Cardiac atrium fibroblast (primary cell): ENCODE measurements at places on chromosomes 1 and 21. TPM values are rescaled to one million over a fixed set of nuclear protein-coding genes. Genes with fewer than 3 reads are reported as not detected.

The MAP3K6 gene
- 27.4 and 33.0 TPM in 2 replicates for total RNA-seq

The GJA9 gene
- not detected in 2 replicates for total RNA-seq

The PEAR1 gene
- 16.7 and 19.3 TPM in 2 replicates for total RNA-seq

The KRTAP13-2 gene
- not detected in 2 replicates for total RNA-seq

The SH2D2A gene
- 0.18 TPM in 1 of 2 replicates, not detected in the other for total RNA-seq

The CD244 gene
- 0.65 TPM in 1 of 2 replicates, not detected in the other for total RNA-seq

The TFF3 gene
- total RNA-seq = 0.54 TPM in 1 of 2 replicates, not detected in the other

The SAMSN1 gene
- 0.54 TPM in 1 of 2 replicates, not detected in the other for total RNA-seq

The PRMT6 gene
- total RNA-seq = 12.1 and 13.9 TPM in 2 replicates

The TMEM82 gene
- total RNA-seq = not detected in 2 replicates

The CD1D gene
- total RNA-seq = 9.7 and 11.0 TPM in 2 replicates
